ENCODE measurements at places on chromosomes 11 and 22. TPM values are rescaled to one million over a fixed set of nuclear protein-coding genes. Genes with fewer than 3 reads are reported as not detected.

- DNase-seq = no peak
Observed at GRCh38 chr11:125943661-125944349, 2.0 kb upstream of the VSIG10L2 start.

DNA sequence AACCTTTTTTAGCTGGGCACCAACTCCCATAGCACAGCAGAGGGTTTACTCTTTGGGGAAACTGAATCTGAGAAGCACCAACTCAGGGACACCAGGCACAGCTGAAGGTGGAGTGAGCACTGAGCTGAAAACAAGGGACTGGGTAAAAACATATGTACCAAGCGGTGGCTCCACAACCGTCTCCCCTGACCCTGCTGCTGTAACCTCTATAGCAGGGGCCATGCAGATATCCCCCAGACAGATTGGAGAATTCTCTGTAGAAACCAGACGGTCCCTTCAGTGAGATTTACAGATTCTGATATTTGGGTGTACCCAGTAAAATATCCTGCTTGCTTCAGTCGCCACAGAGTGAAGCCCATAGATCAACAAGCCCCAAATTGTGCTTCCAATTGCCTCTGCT lies 4.3 kb upstream of the SNX32 start:
- no peak for DNase-seq

GRCh38 chr22:25403284-25403810 lies 161.1 kb upstream of the GRK3 start:
- no peak for DNase-seq

ARHGEF12 gene
- 75.1 TPM for total RNA-seq

ATM gene
- 47.3 TPM for total RNA-seq

All from hepatocyte (in vitro differentiated cells).